Activated T-helper 9 cell treated with anti-CD3 and anti-CD28 coated beads, Interleukin-2, amount 50 U/mL, for 16 hours (primary cell): ENCODE measurements at places on chromosomes 11 and 22.

- no peak for DNase-seq
These were observed 27.3 kb downstream of the SCGB1A1 start for GRCh38 chr11:62446091-62446490.

- no peak for DNase-seq
These were observed 11.6 kb downstream of the IGSF22 start for GRCh38 chr11:18714443-18714780.

- no peak for DNase-seq
These were observed 30.4 kb downstream of the RTN4R start for GRCh38 chr22:20237480-20238440.

GRCh38 chr22:41271787-41272186 lies 14.2 kb downstream of the RANGAP1 start:
- DNase-seq = no peak

DNA sequence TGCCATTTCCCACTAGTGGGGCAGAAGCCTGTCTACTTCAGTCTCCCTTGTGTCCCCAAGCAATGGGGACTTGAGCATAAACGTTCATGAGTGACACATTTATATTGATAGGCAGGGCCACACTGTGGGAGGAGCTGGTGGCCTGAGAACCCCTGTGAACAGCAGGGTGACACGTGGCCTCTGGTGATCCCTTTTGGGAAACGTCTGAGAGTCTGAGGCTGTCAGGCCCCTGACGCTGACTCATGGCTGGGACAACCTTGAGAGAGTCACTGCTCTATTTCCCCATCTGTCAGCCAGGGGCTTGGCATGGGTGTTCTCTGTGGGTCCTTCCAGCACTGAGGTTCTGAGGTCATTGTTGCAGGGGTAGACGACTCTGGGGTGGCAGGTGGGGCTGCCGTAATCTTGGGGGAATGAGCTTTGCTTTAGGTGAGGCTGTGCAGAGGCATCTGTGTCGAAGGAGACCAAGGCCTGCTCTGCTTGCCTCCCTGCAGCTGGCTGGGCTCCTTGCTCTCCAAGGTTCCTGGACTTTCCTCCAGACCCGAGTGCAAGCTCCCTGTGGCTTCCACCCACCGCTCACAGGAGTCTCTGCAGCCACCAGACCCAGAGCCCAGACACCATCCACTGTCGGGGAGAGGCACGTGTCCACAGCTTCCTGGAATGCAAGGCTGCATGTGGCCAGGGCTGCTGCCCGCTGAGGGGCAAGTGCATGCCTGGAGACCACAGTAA lies 54.7 kb downstream of the SMIM38 start:
- no peak for DNase-seq

- no peak for DNase-seq
These were observed 86.9 kb upstream of the IGLL5 start for GRCh38 chr22:22800716-22801115.

GRCh38 chr11:92473736-92474135 lies 249.1 kb downstream of the FAT3 start:
- DNase-seq = no peak

DNA sequence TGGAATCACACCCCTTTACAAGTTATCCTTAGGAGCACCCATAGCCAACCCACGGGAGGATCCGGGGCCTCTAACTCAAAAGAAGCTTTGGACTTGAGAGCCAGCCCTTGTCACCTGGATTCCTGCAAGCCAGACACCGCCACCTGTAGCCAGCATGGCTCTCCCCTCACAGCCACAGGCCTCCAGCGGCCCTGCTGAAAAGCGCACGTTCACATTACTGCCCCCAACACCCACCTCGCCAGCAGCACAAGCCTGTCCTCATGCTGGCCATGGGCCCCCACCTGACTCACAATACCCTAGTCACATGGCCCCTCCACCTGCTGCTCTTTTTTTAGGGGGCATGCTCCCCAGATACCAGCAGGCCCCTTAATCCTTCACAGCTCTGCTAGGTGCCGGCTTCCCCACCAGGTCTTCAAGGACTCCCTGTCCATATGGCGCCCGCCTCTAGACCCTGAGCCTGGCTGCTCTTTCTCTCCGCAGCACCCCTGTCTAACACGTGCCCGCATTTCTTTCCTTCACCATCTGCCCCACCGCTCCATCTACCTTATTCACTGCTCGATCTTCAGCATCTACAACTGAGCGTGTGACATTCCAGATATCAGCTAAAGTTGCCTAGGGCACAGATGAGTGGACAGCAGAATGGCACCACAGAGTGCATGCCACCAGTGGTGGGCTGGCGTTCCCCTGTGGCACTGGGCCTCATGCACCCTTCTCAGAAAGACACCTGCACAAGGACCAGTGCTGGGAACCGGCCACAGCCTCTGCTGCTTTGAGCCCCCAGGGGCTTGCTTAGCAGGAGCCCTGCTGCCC lies 6.6 kb downstream of the CARS1 start:
- no peak for DNase-seq

GRCh38 chr11:30763951-30764350 lies 177.8 kb upstream of the MPPED2 start:
- no peak for DNase-seq

DNA sequence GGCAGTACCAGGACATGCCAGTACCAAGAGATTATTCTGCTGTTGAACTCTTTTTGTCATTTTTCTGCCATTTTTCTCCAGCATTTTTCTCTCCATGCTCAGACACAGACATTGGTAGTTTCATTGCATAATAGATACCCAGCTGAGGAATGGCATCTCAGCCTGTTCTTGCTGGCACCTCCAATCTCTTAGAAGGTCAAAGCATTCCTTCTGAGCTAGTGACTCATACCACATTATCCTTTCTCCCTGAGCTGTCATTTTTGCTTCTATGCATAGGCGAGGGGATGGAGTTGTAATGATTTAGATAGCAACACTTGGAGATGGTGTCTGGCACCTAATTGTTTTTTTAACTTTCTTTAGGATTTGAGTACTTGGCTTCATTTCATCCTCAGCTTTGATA lies 321.1 kb downstream of the NELL1 start:
- no peak for DNase-seq

GRCh38 chr11:44224867-44225501 lies 85.0 kb downstream of the ALX4 start:
- DNase-seq = no peak

DNA sequence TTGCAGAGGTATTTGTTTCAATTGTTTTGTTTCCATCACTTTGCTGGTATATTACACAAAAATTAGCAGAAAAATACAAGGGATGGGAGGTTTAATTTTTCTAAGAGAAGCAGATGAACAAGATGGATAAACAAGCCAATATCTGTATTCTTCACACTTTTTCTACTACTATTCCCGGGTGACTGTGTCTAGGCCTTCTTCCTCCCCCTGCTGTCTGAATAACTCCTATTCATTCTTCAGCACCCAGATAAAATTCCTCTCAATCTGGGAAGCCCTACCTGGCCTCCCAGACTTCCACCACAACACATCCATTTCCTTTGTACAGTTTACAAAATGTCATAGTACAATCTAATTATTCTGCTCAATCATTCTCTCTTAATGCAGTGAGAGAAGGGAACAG lies 666.6 kb upstream of the TENM4 start:
- no peak for DNase-seq

- no peak for DNase-seq
These were observed 73.2 kb downstream of the FAT3 start for GRCh38 chr11:92297567-92298553.

DNA sequence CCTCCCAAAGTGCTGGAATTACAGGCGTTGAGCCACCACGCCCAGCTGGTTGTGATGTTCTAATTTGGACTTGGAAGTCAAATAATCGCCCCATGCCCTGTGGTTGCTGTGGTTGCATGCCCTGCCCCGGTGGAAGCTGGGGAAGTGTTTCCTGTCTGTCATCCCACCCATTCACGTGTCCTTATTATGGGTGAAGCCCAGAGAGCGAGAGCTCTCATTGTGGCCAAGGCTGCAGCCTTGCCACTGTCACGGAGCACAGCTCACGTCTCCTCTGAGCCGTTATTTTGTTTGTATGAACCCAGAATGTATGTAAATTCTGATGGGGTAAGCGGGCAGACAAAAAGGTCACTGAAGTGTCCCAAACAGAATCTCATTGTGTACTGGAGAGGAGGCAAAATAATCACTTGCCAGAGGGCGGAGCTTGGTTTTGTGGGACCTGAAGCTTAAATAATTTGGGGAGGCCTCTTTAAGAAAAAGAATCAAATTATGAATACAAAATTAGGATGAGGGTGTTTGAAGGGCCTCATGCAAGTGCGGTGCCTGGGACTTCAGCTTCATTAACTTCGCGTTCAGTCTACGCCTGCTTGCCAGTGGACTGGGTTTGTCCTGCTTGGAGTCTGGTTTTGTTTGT lies 25.8 kb upstream of the TREH start:
- no peak for DNase-seq

DNA sequence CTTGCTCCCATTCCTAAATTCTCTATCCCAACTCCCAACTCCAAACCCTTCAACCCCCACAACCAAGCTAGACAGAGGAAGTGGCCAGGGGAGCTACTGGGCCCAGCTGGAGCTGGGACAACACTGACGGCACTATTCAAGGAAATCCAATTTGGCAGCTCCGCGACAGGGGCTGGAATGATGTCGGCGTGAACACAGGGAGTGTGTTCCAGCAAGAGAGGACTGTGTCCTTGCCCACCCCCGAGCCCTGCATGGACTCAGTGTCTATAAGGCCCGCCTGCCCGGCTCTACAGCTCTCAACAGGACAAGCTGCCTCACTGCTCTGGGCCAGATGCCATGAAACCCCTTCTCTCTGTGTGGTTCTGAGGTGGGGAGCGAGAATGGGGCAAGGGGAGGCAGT lies 11.3 kb downstream of the PCSK7 start:
- DNase-seq = no peak

GRCh38 chr11:74837191-74837590 lies 88.5 kb downstream of the RNF169 start:
- DNase-seq = no peak

- DNase-seq = no peak
These were observed 34.7 kb downstream of the CCDC83 start for GRCh38 chr11:85889676-85890579.

GRCh38 chr11:65488273-65489034 lies 10.4 kb upstream of the MALAT1 start:
- no peak for DNase-seq

GRCh38 chr11:65911682-65912568 lies 6.9 kb downstream of the C11orf68 start:
- no peak for DNase-seq

GRCh38 chr11:1825039-1825740 lies 9.6 kb upstream of the SYT8 start:
- DNase-seq = no peak

GRCh38 chr11:60482361-60482760 lies 10.2 kb upstream of the MS4A12 start:
- no peak for DNase-seq

GRCh38 chr11:70595452-70595851 lies 197.1 kb downstream of the CTTN start:
- no peak for DNase-seq

DNA sequence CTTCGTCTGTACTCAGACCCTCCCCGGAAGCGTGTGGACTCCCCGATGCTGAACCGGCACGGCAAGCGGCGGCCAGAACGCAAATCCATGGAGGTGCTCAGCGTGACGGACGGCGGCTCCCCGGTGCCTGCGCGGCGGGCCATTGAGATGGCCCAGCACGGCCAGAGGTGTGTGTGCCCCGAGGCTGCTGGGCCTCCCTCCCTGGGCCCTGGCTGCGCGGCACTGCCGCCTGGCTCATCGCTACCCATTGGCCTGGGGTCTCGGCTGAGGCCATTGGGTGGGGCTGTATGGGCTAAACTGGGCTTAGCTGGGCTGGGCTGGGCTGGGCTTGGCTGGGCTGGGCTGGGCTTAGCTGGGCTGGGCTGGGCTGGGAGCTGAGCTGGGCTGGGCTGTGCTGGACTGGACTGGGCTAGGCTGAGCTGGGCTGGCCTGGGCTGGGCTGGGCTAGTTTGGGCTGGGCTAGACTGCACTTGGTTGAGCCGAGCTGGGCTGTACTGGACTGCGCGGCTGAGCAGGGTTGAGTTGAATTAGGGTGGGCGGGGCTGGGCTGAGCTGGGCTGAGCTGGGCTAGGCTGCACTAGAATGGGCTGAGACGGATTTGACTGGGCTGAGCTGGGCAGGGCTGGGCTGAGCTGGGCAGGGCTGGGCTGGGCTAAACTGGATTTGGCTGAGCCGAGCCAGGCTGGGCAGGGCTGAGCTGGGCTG lies 40.7 kb downstream of the MOB2 start:
- no peak for DNase-seq

DNA sequence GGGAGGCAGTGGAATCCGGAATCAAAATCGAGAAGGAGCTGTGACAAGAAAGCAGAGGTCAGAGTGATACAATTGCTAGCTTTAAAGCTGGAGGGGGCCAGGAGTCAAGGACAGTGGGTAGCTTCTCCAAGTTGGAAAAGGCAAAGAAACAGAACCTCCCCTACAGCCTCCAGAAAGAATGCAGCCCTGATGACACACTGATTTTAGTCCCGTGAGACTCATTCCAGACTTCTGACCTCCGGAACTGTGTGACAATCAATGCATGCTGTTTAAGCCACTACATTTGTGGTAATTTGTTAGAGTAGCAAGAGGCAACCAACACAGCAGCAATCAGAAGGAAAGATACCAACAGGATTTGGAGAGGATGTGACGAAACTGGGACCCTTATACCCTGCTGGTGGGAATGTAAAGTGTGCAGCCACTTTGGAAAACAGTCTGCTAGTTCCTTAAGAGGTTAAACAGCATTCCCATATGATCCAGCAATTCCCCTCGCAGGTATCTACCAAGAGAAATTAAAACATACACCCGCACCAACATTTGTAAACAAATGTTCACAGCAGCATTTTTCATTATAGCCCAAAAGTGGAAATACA lies 66.7 kb downstream of the DSCAML1 start:
- no peak for DNase-seq

GRCh38 chr11:116527180-116527991 lies 245.4 kb downstream of the BUD13 start:
- DNase-seq = no peak

GRCh38 chr22:31276426-31277167 lies 15.7 kb downstream of the PIK3IP1 start:
- no peak for DNase-seq

GRCh38 chr11:76240161-76240540 lies 33.8 kb upstream of the WNT11 start:
- no peak for DNase-seq

- no peak for DNase-seq
These were observed 36.9 kb downstream of the IGF2 start for GRCh38 chr11:2102132-2102882.

DNA sequence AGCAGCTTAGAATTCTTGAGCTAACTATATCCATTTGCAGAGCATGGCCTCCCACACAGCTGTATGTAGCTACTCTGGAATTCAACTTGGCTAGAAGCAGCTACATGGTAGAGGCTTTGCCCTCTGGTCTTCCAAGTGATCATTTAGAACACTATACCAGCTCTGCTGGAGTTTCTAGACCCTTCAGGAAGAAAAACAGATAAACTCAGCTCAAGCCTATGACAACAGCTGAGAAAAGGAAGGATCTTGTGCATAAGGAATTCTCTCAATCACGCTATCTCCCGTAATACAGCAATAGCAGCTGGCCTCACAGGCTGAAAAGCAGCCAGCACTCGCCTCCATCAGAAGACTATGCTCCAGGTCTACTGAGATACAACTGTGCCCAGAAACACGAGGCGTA lies 50.6 kb upstream of the APOA1 start:
- no peak for DNase-seq
